ENCODE measurements at places on chromosomes 1 and 21.
A peak's percentile ranks its signal among the peaks of the same experiment; 100 is the strongest.

- no peaks in the 10 kb centered on the region for H3K36me3 ChIP-seq
- H3K4me1 ChIP-seq, result peaks cover 12% of the 10 kb centered on the region
- H3K27ac ChIP-seq, result no peak overlapping the region
Measured at GRCh38 chr1:103247517-103247916, 139.2 kb upstream of the COL11A1 start.

- DNase-seq, result no peak
- H3K27ac ChIP-seq, result peak overlapping the region; percentile 43
- H3K4me3 ChIP-seq, result no peak overlapping the region
- no peaks in the 10 kb centered on the region for H3K27me3 ChIP-seq
- peaks cover 24% of the 10 kb centered on the region for H3K4me1 ChIP-seq
Measured at GRCh38 chr1:9871707-9872425, 38.2 kb downstream of the CTNNBIP1 start.

DNA sequence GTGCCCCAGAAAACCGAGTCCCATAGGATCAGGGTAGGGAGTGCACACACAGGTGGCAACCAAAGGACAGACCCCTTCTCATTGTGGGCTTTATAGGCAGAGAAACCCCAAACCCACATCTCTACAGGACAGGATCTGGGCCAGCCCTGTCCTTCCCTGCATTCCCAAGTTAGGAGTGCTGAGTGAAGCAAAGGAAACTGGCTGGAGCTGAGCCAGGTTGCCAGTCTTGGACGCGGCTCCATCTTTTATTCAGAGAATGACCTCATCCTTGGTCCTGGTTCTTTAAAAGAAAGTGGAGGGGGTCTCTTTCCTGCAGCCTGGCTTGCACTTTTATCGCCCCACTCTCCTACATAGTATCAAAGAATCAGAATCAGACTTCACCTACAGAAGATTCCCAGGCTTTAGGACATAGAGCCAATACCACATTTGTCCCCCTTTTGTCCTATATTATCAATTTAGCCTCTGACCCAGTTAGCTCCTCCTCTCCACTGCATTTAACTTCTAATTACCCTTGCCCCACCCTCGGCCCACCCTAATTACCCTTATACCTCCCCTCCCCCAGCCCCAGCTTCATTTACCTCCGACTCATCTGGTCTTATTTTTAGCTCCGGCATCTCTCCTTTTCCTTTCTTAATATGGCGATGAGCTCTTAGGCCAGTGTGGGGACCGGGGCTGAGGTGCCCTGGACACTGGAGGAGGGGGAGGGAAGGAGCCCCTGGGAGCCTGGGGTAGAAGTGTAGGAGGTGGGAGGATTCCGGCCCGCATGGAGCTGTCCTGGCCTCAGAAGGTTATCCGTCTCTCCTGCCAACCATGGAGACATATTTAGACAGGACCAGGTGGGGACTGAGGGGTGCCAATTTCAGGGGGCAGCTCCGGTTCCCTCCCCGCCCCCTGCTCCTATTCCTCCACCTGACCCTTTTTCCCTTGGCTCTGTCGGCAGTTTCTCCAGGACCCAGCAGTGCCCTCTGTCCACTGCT is at the start of gene CASQ1:
CASQ1 (plus strand) TSS at position 927 of the 977 bp plus-strand sequence. CDS start 177 bp downstream, outside the sequence.
- no peak within 1 kb of the TSS for H3K27ac ChIP-seq
- DNase-seq, result no peak
- H3K36me3 ChIP-seq, result no peaks in the 10 kb centered on the region
- no peaks in the 10 kb centered on the region for H3K27me3 ChIP-seq
- peaks cover 15% of the 10 kb centered on the region for H3K4me1 ChIP-seq

GRCh38 chr1:116957646-116958045 is 43.9 kb upstream of the CD101 start:
- no peak for DNase-seq
- no peak overlapping the region for H3K4me3 ChIP-seq
- H3K4me1 ChIP-seq, result peaks cover 7% of the 10 kb centered on the region
- peaks cover 10% of the 10 kb centered on the region for H3K36me3 ChIP-seq
- H3K27ac ChIP-seq, result no peak overlapping the region
- no peaks in the 10 kb centered on the region for H3K27me3 ChIP-seq

GRCh38 chr1:71080230-71080738 is 551 bp downstream of the ZRANB2 start:
- H3K27me3 ChIP-seq, result peaks cover 34% of the 10 kb centered on the region
- peak overlapping the region; percentile 99 for H3K4me3 ChIP-seq
- peak overlapping the region; percentile 100 for H3K27ac ChIP-seq
- H3K36me3 ChIP-seq, result peaks cover 5% of the 10 kb centered on the region
- peaks cover 25% of the 10 kb centered on the region for H3K4me1 ChIP-seq

- H3K36me3 ChIP-seq, result peaks cover 11% of the 10 kb centered on the region
- H3K27me3 ChIP-seq, result no peaks in the 10 kb centered on the region
- DNase-seq, result no peak
- no peaks in the 10 kb centered on the region for H3K4me1 ChIP-seq
Measured at GRCh38 chr1:31335007-31335406, 37.9 kb downstream of the FABP3 start.

GRCh38 chr1:45244660-45245059 is 38.3 kb upstream of the ZSWIM5 start:
- H3K36me3 ChIP-seq, result peaks cover 10% of the 10 kb centered on the region
- H3K27ac ChIP-seq, result no peak overlapping the region
- H3K4me3 ChIP-seq, result no peak overlapping the region
- peaks cover 14% of the 10 kb centered on the region for H3K27me3 ChIP-seq

DNA sequence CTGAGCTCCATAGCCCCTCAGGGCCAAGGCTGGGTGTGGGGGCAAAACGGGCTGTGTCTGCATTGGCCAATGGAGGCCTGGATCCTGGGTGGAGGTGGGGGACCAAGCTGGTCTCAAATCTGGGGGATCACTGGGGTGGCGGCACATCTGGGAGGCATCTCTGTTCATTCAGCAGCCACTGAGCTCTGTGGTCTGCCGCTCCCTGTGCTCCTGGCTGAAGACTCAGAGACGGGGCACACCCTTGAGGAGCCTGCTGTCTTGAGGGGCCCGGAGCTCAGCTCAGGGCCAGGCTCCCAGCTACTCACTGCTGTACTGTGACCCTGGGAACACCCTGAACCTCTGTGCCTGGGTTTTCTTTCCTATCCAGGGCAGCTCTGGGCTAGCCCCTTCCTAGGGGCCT is 90.3 kb upstream of the WNT4 start:
- no peak overlapping the region for H3K4me3 ChIP-seq
- H3K27ac ChIP-seq, result no peak overlapping the region

GRCh38 chr1:182731852-182732575 is 47.6 kb upstream of the RGS8 start:
- H3K36me3 ChIP-seq, result no peaks in the 10 kb centered on the region
- no peak overlapping the region for H3K4me3 ChIP-seq
- H3K27ac ChIP-seq, result no peak overlapping the region
- H3K27me3 ChIP-seq, result no peaks in the 10 kb centered on the region

DNA sequence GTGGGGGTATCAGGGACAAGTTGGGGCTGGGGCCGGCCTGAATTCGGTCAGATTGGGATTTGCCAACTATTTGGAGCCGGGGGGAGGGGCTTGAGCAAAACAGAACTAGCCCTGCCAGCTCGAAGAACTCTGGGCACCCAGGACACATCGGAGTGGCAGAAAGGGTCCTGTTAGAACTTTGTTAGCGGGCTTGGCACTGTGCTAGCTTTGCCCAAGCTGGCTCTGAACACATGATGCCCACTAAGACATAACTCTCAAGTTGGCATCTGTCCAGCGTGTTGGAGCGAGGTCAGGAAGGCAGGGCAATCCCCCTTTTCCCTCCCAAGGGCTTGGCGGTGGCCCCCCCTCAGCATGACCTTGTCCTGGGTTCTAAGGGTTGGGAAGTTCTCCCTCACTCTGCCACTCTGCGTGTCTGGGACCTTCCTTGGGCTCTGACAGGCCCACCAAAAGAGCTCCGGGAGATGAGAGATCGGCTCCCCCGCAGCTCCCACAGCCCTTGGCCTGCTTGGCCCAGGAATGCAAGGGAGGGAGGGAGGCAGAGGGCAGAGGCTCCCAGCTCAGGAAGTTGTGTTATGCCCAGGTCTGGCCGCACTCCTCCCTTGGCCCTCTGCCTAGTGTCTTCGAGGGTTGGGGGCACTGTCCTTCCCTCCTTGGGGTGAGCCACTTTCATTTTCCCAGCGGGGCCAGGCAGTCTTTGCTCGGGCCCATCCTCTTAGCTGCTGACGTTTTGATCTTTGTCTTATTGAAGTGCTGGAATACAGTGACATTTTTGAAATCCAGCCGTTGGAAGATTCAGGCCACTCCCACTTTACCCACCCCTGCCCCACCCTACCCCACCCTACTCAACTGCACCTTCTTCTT is 1.2 kb downstream of the LMNA start:
- peaks cover 17% of the 10 kb centered on the region for H3K27me3 ChIP-seq
- H3K27ac ChIP-seq, result peak overlapping the region; percentile 50
- no peak for DNase-seq

DNA sequence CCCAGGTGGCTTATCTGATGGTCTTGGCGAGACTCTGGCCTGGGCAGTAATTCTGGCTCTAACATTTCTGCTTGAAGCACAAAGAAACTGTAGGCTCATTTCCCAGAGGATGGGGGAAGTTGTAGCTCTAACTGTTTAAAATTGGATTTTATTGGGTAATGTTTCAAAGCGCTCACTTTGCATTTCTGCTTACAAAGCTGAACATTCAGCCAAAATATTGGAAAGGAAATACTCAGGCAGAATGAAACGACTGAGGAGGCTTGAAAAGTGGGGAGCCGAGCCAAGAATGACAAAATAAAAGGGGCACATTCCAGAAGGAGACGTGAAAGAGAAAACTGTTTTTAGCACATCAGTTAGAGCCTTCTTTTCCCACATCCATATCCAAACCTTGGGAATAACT is 202.6 kb downstream of the GRIK1 start:
- no peak overlapping the region for H3K27ac ChIP-seq
- no peaks in the 10 kb centered on the region for H3K36me3 ChIP-seq
- H3K4me3 ChIP-seq, result no peak overlapping the region
- H3K4me1 ChIP-seq, result no peaks in the 10 kb centered on the region
- H3K27me3 ChIP-seq, result no peaks in the 10 kb centered on the region

- peaks cover 12% of the 10 kb centered on the region for H3K4me1 ChIP-seq
- no peak for DNase-seq
- H3K36me3 ChIP-seq, result no peaks in the 10 kb centered on the region
- no peak overlapping the region for H3K27ac ChIP-seq
- H3K4me3 ChIP-seq, result no peak overlapping the region
- H3K27me3 ChIP-seq, result no peaks in the 10 kb centered on the region
Measured at GRCh38 chr1:7463526-7463925, 307.6 kb upstream of the VAMP3 start.

GRCh38 chr1:45746922-45747321 is 3.5 kb downstream of the IPP start:
- H3K27me3 ChIP-seq, result no peaks in the 10 kb centered on the region
- H3K4me1 ChIP-seq, result peaks cover 20% of the 10 kb centered on the region
- no peak overlapping the region for H3K4me3 ChIP-seq
- no peak overlapping the region for H3K27ac ChIP-seq

DNA sequence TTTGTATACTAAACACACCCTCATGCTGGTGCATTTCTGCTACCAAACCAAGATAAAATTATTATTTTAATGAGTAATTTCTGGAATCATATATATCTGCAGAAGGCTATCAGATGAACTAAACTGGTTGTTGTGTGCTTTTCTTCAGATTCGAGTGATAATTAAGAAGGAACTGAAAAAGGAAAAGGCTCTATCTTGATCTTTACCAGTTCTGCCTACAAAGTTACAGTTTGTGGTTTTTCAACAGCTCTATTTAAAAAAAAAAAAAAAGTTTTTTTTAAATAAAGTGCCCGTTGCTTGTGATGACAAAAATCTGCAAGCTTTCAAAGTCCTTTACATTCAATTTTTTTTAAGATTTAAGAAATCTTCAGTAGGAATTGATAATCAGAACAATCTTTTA is 13.6 kb downstream of the DENND1B start:
- H3K4me1 ChIP-seq, result peaks cover 5% of the 10 kb centered on the region
- no peak overlapping the region for H3K4me3 ChIP-seq
- no peak overlapping the region for H3K27ac ChIP-seq

Measured in neural crest cell (in vitro differentiated cells).